ENCODE measurements at places on chromosomes 6 and 20.
A peak's percentile ranks its signal among the peaks of the same experiment; 100 is the strongest.

DNA sequence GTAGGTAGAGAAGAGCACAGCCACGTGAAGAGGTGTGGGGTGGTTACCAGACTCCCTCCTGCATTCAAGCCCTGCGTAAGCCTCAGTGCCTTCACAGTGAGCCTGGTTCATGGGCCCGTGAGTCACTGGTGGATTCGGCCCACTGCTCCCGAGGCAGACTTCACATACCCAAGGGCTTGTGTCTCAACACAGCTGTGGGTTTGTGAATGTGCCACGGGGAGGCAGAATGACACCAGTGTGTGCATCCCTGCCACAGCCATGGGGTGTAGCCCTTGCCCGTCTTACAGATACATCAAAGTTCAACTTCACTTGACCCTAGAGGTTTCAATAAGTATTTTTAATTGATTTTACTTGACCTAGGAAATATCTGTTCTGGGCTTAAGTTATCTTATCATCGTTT, 108.5 kb downstream of the MAP3K4 start:
- no peak for DNase-seq

DNA sequence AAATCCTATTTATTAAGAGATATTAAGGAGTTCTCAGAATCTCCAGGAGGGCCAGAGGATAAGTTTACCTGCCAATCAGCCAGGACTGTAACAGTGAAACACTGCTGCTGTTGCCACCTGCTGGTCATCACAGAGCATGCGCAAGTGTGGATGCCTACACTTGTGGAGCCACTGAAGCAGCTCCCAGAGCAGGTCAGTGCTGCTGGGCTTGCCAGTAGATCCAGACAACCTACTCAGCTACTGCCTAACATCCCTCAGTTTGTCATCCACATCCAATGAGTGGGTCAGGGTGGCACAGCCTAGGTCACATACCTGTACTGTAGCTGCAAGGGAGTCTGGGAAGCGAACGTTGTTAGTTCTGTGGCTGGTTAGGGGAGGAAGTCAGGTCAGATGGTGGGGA, 18.3 kb upstream of the NHSL1 start:
- DNase-seq: no peak

DNA sequence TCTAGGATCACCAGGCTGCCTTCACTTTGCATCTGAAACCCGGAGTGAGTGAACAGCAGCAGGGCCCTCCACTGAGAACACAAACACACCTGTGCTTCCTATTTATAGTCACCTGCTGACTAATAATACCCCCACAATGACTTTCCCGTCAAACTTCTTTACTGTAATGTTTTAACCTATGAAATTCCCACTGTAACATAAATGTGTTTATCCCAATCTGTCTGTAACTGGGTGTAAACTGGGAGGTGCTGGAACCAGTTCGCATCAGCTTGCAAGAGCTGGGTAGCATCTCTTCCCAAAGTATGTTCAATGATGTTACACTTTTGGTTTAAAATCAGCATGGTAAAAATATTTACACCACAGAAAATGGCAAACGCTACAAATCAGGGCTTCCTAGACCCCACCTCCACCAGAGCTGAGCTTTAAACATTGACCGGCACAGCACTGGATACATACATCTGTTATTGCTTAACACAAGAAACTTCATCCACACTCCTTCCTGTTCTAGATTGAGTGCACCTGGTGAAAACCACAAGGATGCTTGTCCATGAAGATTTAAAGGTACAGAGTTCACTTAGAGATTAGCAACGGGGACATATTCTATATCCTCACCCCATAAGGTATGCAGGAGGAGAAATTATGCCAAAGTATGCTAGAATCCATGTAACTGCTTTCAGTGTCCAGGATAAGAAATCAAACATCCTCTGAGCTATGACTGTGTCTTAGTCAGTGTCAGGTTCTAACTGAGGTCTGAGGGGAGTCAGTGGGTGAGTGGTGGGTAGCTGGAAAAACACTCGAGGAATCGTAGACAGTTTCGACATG, 79.0 kb downstream of the ALDH8A1 start:
- DNase-seq: no peak

DNA sequence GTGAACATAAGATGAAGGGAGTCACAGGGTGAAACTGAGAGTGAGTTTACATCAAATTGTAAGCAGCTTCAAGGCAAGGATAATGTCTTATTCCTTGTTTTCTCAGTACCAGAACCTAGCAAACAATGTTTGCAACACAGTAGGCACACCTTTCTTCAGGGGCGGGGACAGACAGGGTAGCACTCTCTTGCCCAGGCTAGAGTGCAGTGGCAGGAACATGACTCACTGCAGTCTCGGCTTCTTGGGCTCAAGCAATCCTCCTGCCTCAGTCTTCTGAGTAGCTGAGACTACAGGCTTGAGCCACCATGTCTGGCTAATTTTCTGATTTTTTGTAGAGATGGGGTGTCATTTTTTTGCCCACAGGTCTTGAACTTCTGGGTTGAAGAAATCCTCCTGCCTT, 299.8 kb downstream of the CD83 start:
- no peak for DNase-seq

- DNase-seq: no peak
Measured at GRCh38 chr6:66496659-66497058, 789.6 kb upstream of the EYS start.

- DNase-seq: no peak
Measured at GRCh38 chr20:62702013-62702300, 6.7 kb upstream of the NTSR1 start.

DNA sequence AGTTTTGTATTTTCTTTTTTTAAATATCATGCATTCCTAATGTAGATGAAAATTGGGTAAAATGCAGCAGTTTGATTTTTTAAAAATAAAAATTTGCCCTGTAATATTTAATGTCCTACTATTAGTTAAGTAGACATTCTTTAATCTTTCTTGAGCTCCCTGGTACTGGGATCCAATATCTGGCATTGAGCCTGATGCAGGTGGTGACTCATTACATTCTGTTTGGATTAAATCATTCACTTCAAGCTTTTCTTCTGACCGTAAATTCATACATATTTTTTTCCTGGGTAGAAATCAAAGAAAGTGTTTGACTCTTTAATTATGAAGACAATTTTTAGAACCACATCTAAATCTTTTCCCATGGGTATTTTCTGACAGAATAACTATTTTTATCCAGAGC, 768.8 kb upstream of the SLC35B3 start:
- no peak for DNase-seq

DNA sequence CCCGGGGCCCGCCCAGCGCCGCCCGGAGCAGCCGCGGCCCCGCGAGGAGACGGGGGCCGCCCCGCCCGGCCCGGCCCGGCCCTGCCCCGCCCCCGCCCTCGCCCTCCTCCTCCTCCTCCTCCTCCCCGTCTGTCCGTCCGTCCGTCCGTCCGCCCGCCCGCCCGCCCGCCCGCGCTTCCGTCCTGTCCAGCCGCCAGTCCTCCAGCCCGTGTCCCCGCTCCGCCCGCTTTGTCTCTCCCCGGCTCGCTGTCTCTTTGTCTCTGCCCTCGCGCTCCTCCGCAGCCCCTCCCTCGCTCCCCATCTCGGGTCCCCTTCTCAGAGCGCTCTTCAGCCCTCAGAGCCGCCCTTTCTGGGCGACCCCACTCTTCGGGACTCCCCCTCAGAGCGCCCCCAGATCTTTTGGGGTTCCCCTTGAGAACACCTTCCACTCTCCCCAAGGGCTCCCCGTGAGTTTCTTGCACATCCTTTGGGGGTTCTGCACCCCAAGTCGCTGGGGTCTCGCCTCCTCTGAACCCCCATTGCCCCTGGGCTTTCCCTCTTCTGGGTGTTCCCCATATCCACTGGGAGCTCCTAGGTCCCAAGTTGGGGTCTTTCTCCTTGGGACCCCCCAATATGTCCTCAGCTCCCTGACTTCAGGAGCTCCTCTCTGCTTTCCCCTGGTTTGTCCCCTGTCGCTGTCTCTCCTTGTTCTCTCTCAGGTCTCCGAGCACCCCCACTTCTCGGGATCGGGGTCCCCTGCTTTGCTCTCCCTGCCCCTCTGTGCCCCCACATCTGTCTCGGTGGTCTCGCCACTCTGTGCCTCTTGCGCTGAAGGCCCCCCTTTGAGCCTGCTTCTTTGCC, 79.5 kb upstream of the MYL9 start:
- peak; percentile 83 for DNase-seq

- no peak for DNase-seq
Measured at GRCh38 chr20:50110141-50111047, 2.6 kb downstream of the UBE2V1 start.

- no peak for DNase-seq
Measured at GRCh38 chr6:10393544-10394225, 21.2 kb downstream of the TFAP2A start.

GRCh38 chr20:24353135-24353690, 116.2 kb upstream of the SYNDIG1 start:
- no peak for DNase-seq

GRCh38 chr6:98823428-98824161, 10.8 kb upstream of the POU3F2 start:
- no peak for DNase-seq

DNA sequence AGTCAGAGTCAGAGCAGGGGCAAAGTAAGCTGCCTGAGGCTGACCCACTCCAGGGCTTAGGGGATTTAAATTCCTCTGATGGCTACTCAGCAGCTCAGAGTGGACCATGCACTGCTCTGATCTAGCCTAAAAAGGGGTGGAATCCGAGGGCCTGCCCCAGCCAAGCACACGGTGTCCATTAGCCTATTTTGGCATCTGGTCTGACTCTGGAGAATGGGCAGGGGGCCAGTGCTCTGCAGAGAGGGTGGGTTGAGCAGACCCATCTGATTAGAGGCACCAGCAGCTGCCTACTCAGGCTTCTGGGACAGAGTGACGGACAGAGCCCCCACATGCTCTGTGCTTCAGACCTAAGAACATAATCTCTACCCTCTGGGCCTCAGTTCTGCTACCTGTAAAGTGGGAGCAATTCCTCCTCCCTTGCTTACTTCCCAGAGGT, 25.9 kb upstream of the TGM2 start:
- DNase-seq: peak; percentile 75

- DNase-seq: no peak
Measured at GRCh38 chr6:24936641-24937317, 1.0 kb upstream of the RIPOR2 start.

GRCh38 chr6:52731719-52732118, 31.6 kb downstream of the GSTA2 start:
- no peak for DNase-seq

- DNase-seq: peak; percentile 11
Measured at GRCh38 chr20:63091901-63092659, 85.3 kb upstream of the BHLHE23 start.

GRCh38 chr6:168538892-168539811, 98.2 kb downstream of the SMOC2 start:
- no peak for DNase-seq

- DNase-seq: no peak
Measured at GRCh38 chr6:138596126-138596525, 96.8 kb upstream of the NHSL1 start.

DNA sequence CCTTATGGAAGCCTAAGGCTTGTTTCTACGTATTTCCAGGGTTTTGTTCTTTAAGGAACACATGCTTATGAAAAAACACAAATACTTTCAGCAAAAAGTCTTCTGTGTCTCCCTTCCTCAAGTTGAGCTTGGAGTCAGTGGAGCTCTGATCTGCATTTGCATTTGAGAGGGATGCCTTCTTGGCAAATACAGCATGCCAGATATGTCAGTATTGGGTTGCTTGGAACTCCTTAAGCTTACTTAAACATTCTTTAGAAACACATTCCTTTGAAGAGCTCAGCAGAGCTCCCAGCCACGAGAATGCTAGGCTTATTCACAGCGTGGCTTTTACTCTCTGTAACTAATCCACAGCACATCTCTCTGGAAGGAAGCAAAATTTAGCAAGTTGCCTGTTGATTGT, 68.3 kb downstream of the ANKRD6 start:
- DNase-seq: no peak

DNA sequence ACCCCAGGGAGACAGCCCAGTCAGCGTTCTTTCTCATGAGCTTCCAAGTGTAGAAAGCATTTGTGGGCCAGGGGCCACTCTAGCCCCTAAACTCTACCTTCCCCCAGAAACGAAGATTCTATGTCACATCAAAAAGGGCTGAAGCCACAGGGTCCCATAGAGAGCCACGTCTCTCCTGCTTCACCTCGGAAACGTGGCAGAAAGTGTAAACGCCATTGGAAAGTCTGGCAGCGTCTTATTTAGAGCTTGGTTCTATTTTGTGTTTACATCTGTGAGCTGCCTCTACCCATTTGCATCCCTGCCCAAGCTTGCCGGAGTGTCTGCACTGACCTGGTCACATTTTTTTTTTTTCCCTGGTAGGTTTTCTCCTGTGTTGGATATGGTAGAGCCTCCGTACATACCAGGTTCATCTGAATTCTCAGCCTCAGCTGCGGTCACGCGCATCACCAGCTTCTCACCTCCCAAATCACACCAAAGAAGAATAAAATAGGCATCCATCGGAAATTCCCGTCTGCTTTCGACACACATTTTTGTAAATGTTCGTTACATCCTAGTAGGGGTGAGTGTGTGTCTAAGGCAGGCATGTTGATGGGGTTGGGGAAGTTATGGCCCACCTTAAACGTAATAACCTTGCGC, 62.6 kb downstream of the NPEPL1 start:
- no peak for DNase-seq

DNA sequence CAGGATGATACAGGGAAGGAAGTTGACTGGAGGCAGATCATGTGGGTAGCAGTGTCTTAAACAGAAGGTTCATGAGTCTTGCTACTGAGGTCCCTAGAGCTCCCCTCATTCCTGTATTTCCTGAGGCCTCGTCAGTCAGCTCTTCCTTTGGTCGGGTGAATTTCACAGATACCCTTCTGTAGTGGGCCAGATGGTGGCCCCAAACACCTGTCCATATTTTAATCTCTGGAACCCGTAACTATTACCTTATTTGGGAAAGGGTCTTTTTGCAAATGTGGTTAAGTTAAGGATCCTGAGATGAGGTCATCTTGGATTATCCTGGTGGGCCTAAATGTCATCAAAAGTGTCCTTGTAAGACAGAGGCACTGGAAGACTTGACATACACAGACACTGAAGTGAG, 9.6 kb downstream of the KCNS1 start:
- no peak for DNase-seq

- no peak for DNase-seq
Measured at GRCh38 chr6:38134704-38135088, 315.2 kb downstream of the ZFAND3 start.

- no peak for DNase-seq
Measured at GRCh38 chr6:80638213-80639055, 532.0 kb downstream of the BCKDHB start.

DNA sequence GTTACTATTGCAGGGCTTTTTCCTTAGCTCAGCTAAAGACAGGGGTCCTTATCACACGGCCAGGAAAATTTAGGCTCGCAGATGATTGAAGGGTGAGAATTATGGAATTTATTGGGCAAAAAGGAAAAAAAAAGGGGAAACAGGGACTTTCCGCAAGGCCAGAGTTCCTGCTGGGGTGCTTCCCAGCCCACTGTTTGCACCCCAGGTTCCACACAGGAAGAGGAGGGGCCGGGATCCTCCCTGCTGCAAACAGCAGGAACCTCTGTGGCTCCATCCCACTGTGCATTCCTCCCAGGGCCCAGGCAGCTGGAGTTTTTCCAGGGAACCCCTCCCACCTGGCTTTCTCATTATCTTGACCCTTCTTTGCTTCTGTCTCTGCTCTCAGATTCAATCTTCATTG, 35.9 kb upstream of the IL20RA start:
- DNase-seq: no peak

GRCh38 chr6:3325210-3325609, 66.5 kb downstream of the PSMG4 start:
- DNase-seq: no peak
